EH (cell line): ENCODE measurements at places on chromosomes 4 and X.
A peak's percentile ranks its signal among the peaks of the same experiment; 100 is the strongest.

DNA sequence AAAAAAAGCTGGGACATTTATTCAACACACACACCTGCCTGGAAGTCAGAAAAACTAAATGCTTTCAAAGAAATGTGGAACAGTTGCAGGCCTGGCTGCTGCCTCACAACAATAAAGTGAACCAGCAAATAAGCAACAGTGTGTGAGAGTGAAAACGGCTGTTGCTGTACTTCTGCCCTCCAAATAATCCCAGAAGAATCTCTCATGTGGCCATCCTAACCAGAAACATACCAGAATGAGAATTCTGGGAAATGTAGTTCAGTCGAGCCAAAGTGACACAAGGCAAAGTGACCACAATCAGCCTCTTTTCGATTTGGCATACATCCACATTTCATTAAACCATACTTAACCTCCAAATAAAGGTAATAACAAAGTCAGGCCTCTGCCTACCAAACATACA is 204.5 kb downstream of the SLC7A11 start:
- peak; percentile 75 for DNase-seq

DNA sequence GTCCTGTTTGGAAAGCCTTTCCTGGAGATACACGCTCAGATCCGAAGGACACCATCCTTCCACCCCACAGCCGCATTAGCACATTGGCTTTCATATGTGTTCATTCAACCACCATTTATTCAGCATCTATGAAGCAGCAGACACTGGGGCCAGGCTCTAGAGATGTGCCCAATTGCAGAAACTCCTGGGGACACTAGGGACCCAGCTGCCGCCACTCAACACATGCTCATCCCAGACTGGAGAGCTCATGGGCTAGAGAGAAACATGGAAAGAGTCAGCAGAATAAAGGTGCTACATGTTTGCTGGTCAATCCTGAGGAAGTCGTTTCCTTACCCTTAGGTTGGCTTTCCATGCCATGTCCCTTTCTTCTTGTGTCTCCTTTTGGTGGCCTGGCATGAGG is 7.6 kb downstream of the CTAG1A start:
- no peak for DNase-seq

- DNase-seq, result no peak
Measured at GRCh38 chr4:168955674-168956073, 54.4 kb downstream of the CBR4 start.

DNA sequence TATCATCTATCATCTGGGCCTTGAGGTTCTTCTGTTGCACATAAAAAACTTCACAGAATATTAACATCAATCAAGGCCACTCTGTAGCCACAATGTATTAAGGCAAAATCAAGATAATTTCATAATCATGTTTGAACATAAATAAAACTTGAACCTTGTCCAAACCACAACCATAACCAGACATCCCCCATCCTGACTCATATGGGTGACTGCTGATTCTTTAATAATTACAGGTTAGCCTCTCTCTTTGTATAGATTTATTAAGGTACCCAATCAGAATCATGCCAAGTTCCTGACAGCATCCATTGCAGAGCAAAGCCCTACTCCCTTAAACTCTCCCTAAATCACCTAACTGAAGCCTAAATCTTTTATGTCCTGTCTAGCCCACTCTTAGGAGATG is 16.7 kb upstream of the AREG start:
- DNase-seq, result no peak

GRCh38 chrX:46941341-46941740 is 29.1 kb downstream of the JADE3 start:
- DNase-seq, result peak; percentile 79

GRCh38 chrX:40474645-40475044 is 106.1 kb upstream of the ATP6AP2 start:
- DNase-seq, result no peak

GRCh38 chr4:165343353-165344191 is 16.1 kb downstream of the MSMO1 start:
- no peak for DNase-seq

DNA sequence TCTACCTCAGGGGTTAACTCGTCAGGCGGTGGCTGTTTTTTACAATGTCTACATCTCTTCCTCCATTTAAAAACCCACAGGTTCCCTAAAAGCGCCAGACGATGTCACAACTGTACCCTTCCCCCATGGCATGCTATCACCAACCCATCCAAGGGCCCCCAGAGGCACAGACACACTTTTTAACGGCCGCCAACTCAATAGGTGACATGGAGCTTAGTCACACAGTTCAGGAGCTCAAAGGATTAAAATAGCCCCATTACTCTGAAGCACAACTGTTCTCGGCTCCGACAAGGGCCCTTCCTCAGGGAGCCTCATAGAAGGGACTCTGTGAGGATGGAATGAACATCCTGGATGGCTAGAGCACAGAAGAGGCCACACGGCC is 12.4 kb downstream of the SH3KBP1 start:
- peak; percentile 38 for DNase-seq

GRCh38 chrX:44871931-44872820 is 812 bp upstream of the KDM6A start:
- no peak for DNase-seq

DNA sequence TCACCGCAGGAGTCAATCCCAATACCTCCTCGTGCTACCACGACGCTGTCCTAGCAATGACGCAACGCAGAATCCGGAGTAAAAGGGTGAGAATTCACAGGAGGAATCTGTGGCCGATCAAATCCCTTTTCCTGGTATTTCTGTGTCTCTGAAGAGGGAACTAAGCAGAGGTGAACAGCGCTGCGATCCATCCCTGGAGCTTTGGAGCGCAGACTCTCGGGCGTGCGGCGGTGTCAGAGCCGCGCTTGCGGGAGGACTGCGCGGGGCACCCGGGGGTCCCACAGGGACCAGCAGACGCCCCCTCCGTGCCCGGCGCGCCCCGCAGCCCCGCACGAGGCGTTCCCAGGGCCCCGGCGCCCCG is 17.2 kb upstream of the ZNF718 start:
- DNase-seq, result no peak

GRCh38 chrX:136714626-136715599 is 65.8 kb downstream of the ARHGEF6 start:
- DNase-seq, result no peak

GRCh38 chrX:8683687-8684086 is 48.2 kb downstream of the ANOS1 start:
- DNase-seq, result no peak

DNA sequence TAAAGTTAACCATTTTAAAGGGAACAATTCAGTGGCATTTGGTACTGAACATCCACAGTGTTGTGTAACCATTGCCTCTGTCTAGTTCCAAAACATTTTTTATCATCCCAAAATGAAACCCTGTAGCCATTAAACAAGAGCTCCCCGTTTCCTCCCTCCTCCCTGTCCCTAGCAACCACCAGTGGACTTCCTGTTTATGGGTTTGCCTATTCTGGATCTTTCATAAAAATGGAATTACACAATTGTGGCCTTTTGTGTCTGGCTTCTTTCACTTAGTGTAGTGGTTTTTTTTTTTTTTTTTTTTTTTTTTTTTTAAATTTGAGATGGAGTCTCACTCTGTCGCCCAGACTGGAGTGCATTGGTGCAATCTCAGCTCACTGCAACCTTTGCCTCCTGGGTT is 11.6 kb downstream of the RBMX2 start:
- peak; percentile 1 for DNase-seq

DNA sequence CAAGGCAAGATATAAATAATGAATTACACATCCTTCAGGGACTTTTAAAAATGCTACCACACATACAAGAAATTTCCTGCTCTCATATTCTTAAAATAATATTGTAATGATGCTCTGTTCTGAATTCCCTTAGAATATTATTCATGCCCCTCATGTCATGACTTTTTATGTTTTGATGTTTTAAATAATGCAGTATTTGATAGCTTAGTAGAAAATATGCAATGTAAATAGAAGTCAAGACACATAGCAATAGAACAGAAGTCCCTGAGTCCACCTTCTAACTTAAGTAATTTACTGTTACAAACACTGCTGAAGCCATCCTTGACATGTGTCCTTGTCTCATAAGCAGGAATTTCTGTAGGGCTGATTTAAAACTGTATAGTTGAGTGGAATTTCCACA is 1071.2 kb upstream of the LCORL start:
- no peak for DNase-seq

GRCh38 chr4:169927280-169927679 is 98.9 kb downstream of the MFAP3L start:
- no peak for DNase-seq

DNA sequence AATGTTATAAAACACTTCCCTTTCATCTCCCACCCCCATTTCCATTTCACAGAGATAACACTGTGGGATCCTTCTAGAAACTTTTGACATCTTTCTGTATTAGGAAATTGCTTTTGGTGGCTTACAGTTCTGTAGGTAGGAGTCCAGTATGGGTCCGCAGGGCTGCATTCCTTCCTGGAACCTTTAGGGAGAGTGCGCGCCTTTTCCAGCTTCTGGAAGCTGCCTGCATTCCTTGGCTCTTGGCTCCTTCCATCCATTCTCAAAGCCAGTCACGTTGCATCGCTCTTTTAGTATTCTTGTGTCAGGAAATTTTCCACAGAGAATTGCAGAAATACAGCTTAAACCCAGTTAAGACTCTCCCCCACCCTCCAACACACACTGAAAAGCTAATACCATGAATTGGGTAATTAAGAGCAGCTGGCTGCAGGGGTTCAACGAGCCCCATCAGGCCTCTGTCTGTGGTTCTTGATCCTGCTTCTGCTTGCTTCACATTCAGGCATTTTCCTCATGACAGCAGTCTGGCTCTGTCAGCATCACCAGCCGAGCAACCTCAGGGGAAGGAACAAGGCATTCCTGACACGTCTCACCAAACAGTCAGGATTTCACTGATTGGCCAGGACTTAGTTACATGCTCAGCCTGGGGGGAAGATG is 48.8 kb downstream of the SEPTIN11 start:
- peak; percentile 86 for DNase-seq

DNA sequence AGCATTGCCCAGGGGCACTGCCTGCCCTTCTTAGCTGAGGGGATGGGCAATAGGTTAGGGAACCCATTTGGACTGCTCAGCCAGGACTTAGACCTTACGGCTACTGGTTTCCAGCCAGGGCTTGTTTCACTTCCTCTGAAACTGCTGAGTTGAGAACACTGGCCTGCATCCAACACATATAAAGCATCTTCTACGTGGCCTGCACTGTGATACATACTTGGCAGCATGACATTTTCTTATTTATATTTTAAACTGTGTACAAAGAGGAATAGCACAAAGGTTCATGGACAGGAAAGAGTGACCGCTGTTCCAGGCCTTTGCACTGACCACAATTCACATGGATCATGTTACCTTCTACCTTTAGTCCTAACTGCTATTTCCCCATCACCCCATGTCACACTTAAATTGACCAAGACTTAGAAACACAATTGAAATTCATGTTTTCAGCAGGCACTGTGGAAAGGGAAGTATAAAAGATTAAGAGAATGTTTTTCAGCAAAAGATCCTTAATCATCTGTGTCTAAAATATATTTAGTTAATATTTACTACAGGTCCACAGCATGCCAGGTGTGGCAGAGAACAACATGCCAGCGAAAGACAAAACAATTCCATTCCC is 43.7 kb downstream of the NLGN4X start:
- DNase-seq, result no peak

DNA sequence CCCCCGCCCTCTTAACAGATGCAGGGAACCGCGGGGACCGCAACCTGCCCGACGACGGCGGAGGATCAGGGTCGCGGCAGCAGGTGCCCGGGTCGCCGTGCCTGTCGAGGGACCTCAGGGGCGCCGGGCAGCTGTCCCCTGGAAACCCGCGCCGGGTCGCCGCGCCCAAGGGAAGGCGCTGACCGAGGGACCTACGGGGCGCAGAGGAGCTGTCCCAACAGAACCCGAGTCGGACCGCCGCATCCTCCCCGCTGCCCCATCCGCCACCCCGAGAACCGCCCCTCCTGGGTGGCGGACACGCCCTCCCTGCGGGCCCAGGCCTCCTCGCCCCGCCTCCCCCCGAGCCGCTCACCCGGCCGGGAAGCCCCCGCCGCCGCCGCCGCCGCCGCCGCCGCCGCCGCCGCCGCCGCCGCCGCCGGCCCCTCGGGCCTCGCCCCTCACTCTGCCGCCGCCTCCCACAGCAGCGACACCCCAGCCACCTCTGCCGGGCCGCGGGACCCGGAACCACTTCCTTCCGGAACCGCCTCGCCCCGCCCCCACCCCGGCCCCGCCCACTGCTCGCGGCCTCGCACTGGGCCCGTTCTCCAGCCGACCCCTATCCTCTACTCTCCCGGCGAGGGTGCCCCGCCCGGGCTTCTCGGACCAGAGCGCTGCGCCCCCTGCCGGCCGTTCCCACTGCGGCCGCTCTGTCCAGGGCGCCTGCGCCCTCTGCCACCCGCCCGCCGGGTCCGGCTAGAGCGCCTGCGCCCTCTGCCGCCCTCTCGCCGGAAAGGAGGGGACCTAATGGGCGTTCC is at the start of gene BCLAF3:
BCLAF3 (minus strand) TSS at position 506 of the 794 bp plus-strand sequence. CDS start 20,797 bp downstream, outside the sequence.
- DNase-seq, result peak; percentile 87

DNA sequence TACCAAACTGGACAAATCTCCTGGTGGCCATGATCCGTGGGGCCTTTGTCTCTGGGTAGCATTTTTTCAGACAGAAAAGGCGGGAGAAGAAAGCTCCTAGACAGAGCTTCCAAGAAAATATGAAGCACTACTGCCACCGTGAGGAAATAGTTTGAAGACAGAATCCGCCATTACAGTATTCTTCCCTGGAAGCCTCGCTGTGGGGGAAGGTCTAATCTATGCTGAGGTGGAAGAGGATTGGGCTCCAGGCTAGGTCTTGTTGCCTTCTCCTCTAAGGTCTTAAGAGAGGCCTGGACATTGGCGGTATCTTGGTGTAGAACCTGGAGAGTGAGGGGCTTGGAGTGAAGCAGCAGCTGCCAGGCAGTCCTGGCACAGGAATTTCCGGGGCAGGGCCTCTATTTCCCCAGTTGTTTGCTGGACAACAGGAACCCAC is 218.9 kb downstream of the OR13H1 start:
- no peak for DNase-seq

GRCh38 chrX:73877687-73878086 is 314.7 kb downstream of the CHIC1 start:
- DNase-seq, result peak; percentile 2

- DNase-seq, result peak; percentile 91
Measured at GRCh38 chr4:71126719-71127118, 133.3 kb downstream of the DCK start.

DNA sequence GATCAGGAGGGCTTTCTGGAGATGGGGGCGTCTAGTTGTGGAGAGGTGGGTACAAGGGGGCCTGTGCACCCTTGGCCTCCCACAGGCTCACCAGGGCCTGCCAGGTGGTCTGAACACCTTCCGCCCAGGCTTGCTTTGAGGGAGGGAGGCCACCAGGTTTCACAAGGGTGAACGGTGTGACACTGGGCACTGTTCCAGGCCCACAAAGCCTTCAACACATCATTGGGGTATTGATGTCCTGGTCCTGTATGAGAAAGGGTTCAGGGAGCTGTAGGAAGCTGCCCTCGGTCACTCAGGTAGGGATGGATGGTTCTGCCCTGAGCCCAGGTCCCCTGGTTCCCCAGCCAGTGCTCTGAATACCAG is 6.0 kb downstream of the HTRA3 start:
- DNase-seq, result no peak

GRCh38 chr4:13294961-13295605 is 189.1 kb downstream of the RAB28 start:
- DNase-seq, result no peak

GRCh38 chr4:156528216-156528615 is 443.4 kb downstream of the PDGFC start:
- no peak for DNase-seq
